ENCODE measurements at places on chromosomes 5 and 9. TPM values are rescaled to one million over a fixed set of nuclear protein-coding genes. Genes with fewer than 3 reads are reported as not detected.

The TEK gene
- total RNA-seq: 0.30 TPM

The PCDHB3 gene
- total RNA-seq: 0.26 TPM

The HEXB gene
- 235 TPM for total RNA-seq

The DRD1 gene
- not detected for total RNA-seq

The STING1 gene
- 32.8 TPM for total RNA-seq

The MTREX gene
- total RNA-seq: 157 TPM

The GPR107 gene
- 14.8 TPM for total RNA-seq

The RMRP gene
- 24,429 TPM for total RNA-seq

The TSSK1B gene
- not detected for total RNA-seq

The ADAMTS12 gene
- total RNA-seq: 15.2 TPM

All from A375 (cell line).